Esophagus muscularis mucosa (tissue), 4 donors: ENCODE measurements at places on chromosomes 3 and 15. TPM values are rescaled to one million over a fixed set of nuclear protein-coding genes. Genes with fewer than 3 reads are reported as not detected.

The ATP13A3 gene
- total RNA-seq: 74.7 TPM

The GOLGA8J gene
- total RNA-seq: not detected

The DNAH12 gene
- total RNA-seq: not detected

The SCG3 gene
- total RNA-seq: 0.23 TPM

The VWA5B2 gene
- not detected for total RNA-seq

- no peak overlapping the region for H3K4me3 ChIP-seq
- no peaks in the 10 kb centered on the region for H3K36me3 ChIP-seq
- no peak for DNase-seq
- H3K27me3 ChIP-seq: no peaks in the 10 kb centered on the region
Measured at GRCh38 chr3:21668012-21668411, 83.0 kb downstream of the ZNF385D start.

GRCh38 chr15:96360581-96361308, 30.2 kb downstream of the NR2F2 start:
- peak overlapping the region; percentile 76 for H3K27ac ChIP-seq
- H3K36me3 ChIP-seq: no peaks in the 10 kb centered on the region
- H3K4me1 ChIP-seq: peaks cover 54% of the 10 kb centered on the region
- H3K4me3 ChIP-seq: peak overlapping the region; percentile 64

DNA sequence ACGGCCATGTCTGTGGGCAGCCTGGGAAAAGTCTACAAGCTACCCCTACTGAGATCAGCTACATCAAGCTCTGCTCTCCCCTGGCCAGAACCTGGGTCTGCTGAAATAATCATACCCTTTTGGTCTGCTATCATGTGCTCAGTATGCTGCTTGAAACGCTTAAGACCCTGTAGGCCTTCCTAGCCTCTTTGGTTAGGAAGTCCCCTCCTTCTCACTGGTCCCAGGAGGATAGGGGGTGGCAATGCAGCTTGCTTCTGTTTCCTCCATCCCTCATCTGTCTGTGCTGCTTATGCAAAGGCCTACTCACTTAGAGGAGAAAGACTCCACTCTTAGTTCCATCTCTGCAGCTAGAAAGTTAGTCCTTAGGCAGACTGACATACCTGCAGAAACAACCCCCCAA, 118.2 kb upstream of the RASGRP1 start:
- H3K27ac ChIP-seq: no peak overlapping the region
- no peaks in the 10 kb centered on the region for H3K36me3 ChIP-seq
- DNase-seq: no peak
- H3K4me3 ChIP-seq: no peak overlapping the region
- H3K4me1 ChIP-seq: no peaks in the 10 kb centered on the region
- no peaks in the 10 kb centered on the region for H3K27me3 ChIP-seq

DNA sequence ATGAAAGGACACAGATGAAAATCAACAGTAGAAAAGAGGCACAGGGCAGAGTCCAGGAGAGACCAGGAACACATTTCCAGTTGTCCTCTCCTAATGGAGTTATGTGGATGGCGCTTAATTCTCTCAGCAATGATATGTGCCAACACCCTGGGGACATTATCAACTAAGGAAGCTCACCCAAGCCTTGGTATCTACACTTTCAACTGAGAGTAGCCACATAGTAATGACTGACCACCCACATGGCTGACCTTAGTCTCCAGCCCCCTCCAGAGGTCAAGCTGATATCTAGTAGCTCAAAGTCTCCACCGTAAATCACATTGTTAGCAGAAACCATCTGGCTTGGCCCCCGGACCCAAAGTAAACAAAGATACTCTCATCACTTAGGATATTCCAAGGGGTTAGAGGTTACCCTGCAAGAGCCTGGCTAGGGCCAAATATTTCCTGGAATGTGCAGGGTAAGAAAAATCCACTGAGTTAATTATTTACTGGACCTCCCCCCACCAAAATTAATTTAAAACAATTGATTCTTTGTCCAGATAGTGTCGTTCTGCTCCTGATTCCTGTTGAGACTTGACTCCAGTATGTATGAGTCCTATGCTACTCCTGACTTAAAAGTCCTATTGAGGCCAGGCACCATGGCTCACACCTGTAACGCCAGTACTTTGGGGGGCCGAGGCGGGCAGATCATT, 24.8 kb downstream of the GABRR3 start:
- H3K4me3 ChIP-seq: no peak overlapping the region
- no peaks in the 10 kb centered on the region for H3K27me3 ChIP-seq
- no peaks in the 10 kb centered on the region for H3K4me1 ChIP-seq
- H3K36me3 ChIP-seq: no peaks in the 10 kb centered on the region
- no peak for DNase-seq
- H3K27ac ChIP-seq: no peak overlapping the region

GRCh38 chr15:79609506-79609905, 177.4 kb downstream of the MINAR1 start:
- no peaks in the 10 kb centered on the region for H3K27me3 ChIP-seq
- peak; percentile 79 for DNase-seq
- no peak overlapping the region for H3K27ac ChIP-seq
- H3K4me3 ChIP-seq: no peak overlapping the region

GRCh38 chr3:175411946-175412345, 552.8 kb downstream of the NAALADL2 start:
- DNase-seq: no peak
- no peak overlapping the region for H3K4me3 ChIP-seq
- no peak overlapping the region for H3K27ac ChIP-seq
- H3K27me3 ChIP-seq: no peaks in the 10 kb centered on the region
- no peaks in the 10 kb centered on the region for H3K36me3 ChIP-seq
